Activated CD4-positive, alpha-beta memory T cell treated with anti-CD3 and anti-CD28 coated beads for 36 hours (primary cell): ENCODE measurements at places on chromosomes 5 and 9. TPM values are rescaled to one million over a fixed set of nuclear protein-coding genes. Genes with fewer than 3 reads are reported as not detected.

The PRSS3 gene
- total RNA-seq = not detected

GRCh38 chr9:105308461-105309341, 64.2 kb downstream of the SLC44A1 start:
- H3K36me3 ChIP-seq = peaks cover 2% of the 10 kb centered on the region
- H3K27ac ChIP-seq = no peak overlapping the region
- no peak overlapping the region for H3K4me3 ChIP-seq
- DNase-seq = no peak
- H3K27me3 ChIP-seq = no peaks in the 10 kb centered on the region

DNA sequence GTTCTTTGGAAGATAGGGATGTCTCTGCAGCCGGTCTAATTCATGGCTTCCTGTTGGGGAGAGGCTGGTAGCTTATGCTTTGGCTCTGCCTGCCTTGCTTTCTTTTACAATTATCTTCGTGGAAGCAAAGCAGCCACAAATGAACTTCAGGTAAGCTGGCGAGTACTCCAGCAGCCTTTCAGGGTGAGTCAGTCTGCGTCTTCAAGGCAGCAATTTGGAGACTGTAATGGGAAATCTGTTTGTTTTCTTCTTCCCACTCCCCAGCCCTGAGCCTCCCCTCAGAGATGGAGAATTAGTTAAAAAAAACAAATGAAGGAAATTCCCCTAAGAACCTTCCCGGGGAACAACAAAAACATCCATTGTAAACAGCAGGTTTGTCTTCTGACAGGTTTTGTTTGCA, 100.1 kb downstream of the PSAT1 start:
- H3K4me3 ChIP-seq = no peak overlapping the region
- H3K27ac ChIP-seq = no peak overlapping the region
- H3K4me1 ChIP-seq = no peaks in the 10 kb centered on the region
- peaks cover 1% of the 10 kb centered on the region for H3K36me3 ChIP-seq
- DNase-seq = no peak
- H3K27me3 ChIP-seq = peaks cover 2% of the 10 kb centered on the region

DNA sequence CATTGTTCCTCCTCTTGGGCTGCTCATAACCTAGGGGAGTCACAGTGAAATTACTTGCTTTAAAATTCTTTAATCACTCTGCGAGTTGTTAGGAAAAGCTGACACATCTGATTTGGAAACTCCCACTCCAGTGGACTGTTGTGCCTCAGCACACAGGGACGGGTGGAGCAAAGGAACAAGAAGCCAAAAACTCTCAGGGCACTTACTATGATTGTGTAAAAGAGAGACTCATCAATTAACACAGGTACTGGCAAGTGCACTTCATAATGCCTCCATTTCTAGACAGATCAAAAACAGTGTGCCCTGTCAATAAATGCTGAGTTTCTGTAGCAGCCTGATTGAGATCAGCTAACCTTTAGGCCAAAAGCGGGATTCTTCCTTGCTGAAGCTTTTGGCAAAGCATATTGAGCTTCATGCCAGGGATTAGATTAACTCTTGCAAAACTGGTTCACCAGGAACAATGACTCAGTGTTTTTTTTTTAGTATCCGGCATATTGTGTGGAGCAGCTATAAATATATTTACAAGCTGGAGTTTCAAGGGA, 55.9 kb downstream of the TMC1 start:
- DNase-seq = no peak
- H3K4me3 ChIP-seq = no peak overlapping the region
- H3K4me1 ChIP-seq = peaks cover 34% of the 10 kb centered on the region

- DNase-seq = no peak
- H3K4me1 ChIP-seq = no peaks in the 10 kb centered on the region
- no peak overlapping the region for H3K27ac ChIP-seq
- peaks cover 4% of the 10 kb centered on the region for H3K36me3 ChIP-seq
- no peaks in the 10 kb centered on the region for H3K27me3 ChIP-seq
- H3K4me3 ChIP-seq = no peak overlapping the region
These were observed 91.3 kb downstream of the PDE6A start for GRCh38 chr5:149853331-149853648.

GRCh38 chr9:15246708-15247107, 60.3 kb downstream of the TTC39B start:
- no peaks in the 10 kb centered on the region for H3K27me3 ChIP-seq
- H3K36me3 ChIP-seq = peaks cover 4% of the 10 kb centered on the region
- peaks cover 40% of the 10 kb centered on the region for H3K4me1 ChIP-seq
- no peak overlapping the region for H3K27ac ChIP-seq
- DNase-seq = no peak
- no peak overlapping the region for H3K4me3 ChIP-seq

DNA sequence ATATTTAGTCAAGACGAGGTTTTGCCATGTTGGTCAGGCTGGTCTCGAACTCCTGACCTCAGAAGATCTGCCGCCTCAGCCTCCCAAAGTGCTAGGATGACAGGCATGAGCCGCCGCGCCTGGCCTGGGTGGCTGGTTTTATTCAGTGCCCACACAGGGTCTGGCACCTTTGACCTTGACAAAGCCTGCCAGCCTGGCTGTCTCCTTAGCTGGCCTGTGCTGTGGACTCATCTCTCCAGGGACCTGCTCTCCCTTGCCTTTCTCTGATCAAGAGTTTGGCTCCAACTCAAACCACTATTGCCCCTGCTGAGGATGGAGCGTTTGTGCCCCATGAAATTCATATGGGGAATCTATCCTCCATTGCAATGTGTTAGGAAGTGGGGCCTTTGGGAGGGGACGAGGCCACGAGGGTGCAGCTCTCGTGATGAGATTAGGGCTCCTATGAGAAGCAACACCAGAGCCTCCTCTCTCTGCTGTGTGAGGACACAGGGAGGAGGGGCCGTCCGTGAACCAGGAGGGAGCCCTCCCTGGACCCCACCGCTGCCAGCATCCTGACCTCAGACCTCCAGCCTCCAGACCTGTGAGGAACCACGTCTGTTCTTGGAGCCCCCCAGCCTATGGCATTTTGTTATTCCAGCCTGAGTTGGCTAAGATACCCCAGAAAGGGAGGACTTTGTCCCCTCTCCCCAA, 45.0 kb downstream of the MRPL36 start:
- no peaks in the 10 kb centered on the region for H3K4me1 ChIP-seq
- no peak overlapping the region for H3K4me3 ChIP-seq
- DNase-seq = peak; percentile 3
- no peak overlapping the region for H3K27ac ChIP-seq
- no peaks in the 10 kb centered on the region for H3K36me3 ChIP-seq
